Chondrocyte (in vitro differentiated cells): ENCODE measurements at places on chromosomes 2 and 18. TPM values are rescaled to one million over a fixed set of nuclear protein-coding genes. Genes with fewer than 3 reads are reported as not detected.

MRPL33 gene
- 59.9 to 64.9 TPM (median 62.1 TPM) in 3 replicates for total RNA-seq

RBMS1 gene
- total RNA-seq, result 133 to 184 TPM (median 137 TPM) in 3 replicates

LINC00305 gene
- not detected in 3 replicates for total RNA-seq

FAP gene
- total RNA-seq, result 163 to 205 TPM (median 171 TPM) in 3 replicates

CABLES1 gene
- total RNA-seq, result 26.2 to 46.3 TPM (median 29.3 TPM) in 3 replicates

RGPD3 gene
- total RNA-seq, result 0.07 to 0.10 TPM in 2 of 3 replicates, not detected in the other

FABP1 gene
- total RNA-seq, result not detected in 3 replicates

NYAP2 gene
- 0.05 TPM in 1 of 3 replicates, not detected in the others for total RNA-seq

QPCT gene
- total RNA-seq, result 0.67 to 1.2 TPM in 2 of 3 replicates, not detected in the other

ACADL gene
- total RNA-seq, result not detected in 3 replicates

RNF103 gene
- 28.5 to 32.4 TPM (median 32.3 TPM) in 3 replicates for total RNA-seq

TRPM8 gene
- 0.15 TPM in 1 of 3 replicates, not detected in the others for total RNA-seq

LOXL3 gene
- total RNA-seq, result 107 to 112 TPM (median 109 TPM) in 3 replicates

GRCh38 chr2:237682151-237682550 lies 54.8 kb downstream of the LRRFIP1 start:
- DNase-seq, result no peak

DNA sequence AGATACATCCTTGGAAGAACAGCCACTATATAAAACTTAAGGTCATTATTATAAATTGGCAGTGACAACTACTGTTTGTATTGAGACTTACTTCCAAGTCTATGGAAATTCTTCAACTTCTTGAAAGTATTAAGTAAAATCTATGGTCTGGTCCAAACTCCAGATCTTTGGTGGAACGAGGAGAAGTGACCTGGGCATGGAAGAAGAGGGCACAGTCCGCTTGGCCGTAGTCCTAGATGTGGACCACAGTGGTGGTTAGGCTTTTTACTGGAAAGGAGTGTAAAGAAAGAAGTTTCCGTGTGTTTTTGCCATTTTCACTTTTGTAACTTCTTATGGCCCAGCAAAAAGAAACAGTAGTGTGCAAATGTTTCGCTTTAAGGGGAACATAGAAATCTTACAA lies 9.8 kb downstream of the RAB12 start:
- no peak for DNase-seq

DNA sequence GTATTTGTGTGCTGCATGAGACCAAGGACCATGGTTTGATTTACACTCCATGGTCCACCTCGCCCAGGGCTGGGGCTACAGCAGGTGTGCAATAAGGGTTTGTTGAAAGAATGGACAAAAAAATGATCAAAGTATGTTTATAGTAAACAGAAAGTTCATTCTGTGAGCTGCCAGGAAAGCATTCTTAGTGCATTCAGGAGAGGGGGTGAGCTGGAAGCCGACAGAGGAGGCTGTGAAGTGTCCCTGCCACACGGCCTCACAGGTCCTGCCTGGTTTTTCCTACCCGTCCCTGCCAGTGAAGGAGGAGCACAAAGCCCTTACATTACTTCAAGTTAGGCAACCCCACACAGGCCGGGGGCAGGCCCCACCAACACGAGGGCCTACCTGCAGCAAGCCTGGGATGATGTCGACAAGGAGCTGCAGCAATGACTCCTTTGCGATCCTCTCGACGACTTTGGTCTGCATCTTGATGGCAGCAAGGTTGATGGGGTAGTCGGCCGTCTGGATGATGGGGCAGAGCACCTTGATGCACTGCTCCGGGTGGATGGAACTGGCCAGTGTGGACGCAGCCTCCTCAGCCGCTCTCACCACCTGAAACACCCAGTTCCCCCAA lies 63.2 kb upstream of the TFCP2L1 start:
- no peak for DNase-seq

- no peak for DNase-seq
Observed at GRCh38 chr18:10401930-10402329, 52.5 kb upstream of the APCDD1 start.

- DNase-seq, result no peak
Observed at GRCh38 chr2:211413746-211414145, 857.3 kb downstream of the CPS1 start.

DNA sequence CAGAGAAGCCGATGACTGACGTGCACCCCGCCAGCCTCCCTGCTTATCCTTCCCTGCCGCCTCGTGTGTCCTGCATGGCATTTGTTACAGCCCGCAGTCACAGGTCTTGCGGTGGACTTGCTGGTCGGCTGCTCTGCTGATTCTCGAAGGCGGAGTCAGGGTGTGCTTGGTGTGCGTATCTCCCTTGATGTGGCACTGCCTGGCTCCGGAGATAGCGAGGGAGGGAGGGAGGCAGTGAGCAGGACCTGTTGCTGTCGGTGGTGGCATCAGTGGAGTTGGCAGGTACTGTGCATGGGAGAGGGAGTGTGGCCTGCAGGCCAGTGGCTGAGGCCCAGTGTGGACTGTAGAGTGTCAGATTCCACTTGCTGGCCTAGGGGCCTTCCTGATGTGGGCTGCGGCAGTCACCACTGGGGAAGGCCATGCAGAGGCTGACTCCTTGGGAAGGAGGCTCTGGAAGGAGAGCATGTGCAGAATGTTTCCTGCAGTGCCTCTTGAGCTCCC lies 198.9 kb downstream of the AGAP1 start:
- DNase-seq, result no peak

GRCh38 chr18:58049000-58049688 lies 5.1 kb downstream of the NEDD4L start:
- no peak for DNase-seq

- DNase-seq, result no peak
Observed at GRCh38 chr2:112751451-112752197, 12.8 kb downstream of the CKAP2L start.

- DNase-seq, result no peak
Observed at GRCh38 chr2:175580652-175581051, 399.1 kb upstream of the ATP5MC3 start.

- no peak for DNase-seq
Observed at GRCh38 chr18:32577561-32577960, 106.9 kb upstream of the GAREM1 start.

DNA sequence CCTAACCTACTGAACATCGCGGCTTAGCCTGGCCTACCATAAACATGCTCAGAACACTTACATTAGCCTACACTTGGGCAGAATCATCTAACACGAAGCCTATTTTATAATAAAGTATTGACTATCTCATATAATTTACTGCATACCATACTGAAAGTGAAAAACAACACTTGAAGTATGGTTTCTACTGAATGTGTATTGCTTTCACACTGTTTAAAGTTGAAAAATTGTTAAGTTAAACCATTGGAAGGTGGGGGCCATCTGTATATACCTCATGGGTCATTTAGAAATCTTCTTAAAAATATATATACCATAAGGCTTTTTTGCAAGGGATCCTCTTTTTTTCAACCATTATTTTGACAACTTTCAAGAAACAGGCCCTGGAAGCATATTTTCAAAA lies 16.5 kb downstream of the RNF149 start:
- DNase-seq, result no peak

DNA sequence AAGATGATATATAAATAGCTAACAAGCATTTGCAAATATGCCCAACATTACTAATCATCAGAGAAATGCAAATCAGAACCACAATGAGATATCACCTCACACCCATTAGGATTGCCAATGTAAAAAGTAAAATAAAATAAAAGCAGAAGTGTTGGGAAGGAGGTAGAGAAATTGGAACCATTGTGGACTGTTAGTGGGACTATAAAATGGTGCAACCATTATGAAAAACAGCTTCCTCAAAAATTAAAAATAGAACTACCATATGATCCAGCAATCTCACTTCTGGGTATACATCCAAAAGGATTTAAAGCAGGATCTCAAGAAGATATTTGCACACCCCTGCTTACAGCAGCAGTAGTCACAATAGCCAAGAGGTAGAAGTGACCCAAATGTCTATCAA lies 99.8 kb upstream of the DAPL1 start:
- no peak for DNase-seq

- DNase-seq, result no peak
Observed at GRCh38 chr2:158498749-158499136, 42.0 kb downstream of the PKP4 start.

- no peak for DNase-seq
Observed at GRCh38 chr18:24809173-24809950, 348.9 kb downstream of the HRH4 start.

DNA sequence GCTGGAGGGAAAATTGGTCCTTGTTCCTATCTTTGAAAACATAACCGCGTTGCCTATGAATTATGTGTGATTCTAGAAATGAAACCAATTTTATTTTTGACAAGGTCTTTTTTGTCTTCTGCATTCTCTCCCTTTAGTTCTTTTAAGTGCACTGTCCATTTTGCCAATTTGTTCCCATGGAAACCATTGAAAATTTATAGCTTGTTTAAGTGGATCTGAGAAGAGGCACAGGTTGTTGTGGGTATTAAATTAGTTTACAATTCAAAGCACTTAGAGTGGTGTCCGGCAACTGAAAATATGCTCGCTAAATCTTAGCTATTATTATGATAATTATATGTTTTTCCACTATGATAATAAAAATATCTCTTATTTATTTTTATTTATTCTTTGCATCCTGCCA lies 107.5 kb upstream of the FSHR start:
- DNase-seq, result no peak

GRCh38 chr2:206341396-206341795 lies 66.9 kb downstream of the ZDBF2 start:
- DNase-seq, result no peak

DNA sequence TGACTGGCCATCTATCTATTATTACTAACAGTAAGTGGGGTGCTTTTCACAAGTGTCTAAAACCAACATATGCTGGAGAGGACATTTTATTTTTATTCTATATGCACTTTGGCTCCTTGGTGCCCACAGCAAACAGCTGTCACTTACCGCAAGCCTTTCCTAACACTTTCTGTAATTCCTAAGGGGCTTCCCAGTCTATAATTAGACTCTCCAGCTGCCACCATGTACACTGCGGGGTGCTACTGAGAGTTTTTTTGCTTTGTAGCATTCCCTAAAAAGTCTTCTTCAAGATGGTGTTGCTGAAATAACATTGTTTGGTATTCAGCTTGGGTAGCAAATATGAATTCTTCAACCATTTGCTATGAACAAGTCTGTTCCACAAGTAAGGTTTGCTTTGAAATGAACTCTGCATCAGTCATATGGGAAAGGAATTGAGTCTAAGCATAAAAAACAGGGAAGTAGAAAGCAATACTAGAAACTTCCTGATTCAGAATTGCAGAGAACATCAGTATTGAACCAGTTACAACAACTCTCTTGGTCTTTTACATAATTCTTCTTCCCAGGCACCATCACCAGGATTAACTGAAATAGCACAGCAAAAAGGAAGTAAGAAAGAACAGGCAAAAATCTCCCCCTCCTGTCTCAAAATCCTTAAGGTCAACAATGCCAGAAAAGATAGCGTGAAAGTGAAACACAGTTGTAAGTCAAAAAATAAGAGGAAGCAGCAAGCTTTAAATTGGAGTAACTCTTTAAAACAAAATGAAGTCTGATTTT lies 28.6 kb downstream of the EPB41L3 start:
- no peak for DNase-seq

DNA sequence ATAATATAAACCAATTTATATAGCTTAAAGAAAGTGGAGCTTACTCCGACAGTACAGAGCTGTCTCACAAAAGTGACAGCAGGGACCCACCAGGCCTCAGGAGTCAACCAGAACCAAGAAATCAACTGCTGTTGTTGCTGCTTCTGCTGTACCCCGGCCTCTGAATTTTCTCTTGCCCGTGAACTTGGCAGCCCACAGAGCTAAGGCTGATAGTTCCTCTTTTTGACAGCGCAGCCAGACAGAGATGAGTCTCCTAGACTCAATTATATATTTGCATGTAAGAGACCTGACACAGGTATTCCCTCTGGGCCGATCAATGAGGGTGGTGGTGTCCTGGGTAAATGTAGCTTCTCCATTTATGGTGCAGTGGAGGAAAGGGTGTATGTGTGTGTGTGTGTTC lies 109.4 kb downstream of the KCTD1 start:
- DNase-seq, result no peak

DNA sequence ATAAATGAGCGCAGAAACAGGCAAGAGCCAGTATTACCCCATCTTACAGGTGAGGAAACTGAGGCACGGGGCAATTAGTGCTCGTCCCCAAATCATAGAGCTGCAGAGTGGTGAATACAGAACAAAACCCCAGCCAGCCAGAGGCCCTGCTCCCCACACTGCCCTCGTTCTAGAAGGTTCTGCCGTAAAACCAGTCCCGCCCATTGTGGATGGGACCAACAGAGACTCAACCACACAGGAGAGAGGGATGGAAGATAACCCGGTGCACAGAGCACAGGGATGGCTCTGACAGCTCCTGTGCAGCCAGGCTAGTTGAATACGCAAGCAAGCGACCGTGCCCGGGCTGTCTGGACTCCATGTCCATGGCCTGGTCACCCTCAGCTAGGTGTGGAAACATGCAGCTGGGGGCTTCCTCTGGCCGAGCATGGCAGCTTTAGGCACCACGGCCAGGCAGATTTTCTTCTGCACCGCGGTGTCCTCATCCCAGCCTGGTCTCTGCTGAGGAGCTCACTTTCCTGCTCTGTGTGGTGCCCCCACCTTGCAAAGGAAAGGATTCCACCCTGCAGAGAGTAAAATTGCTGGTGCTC lies 146.4 kb downstream of the TPO start:
- no peak for DNase-seq

GRCh38 chr2:230068651-230069055 lies at the start of gene SLC16A14:
TSS of gene SLC16A14 (minus strand) at chr2:230068924. CDS start at chr2:230059352, 9,572 bp downstream.
- DNase-seq, result no peak

DNA sequence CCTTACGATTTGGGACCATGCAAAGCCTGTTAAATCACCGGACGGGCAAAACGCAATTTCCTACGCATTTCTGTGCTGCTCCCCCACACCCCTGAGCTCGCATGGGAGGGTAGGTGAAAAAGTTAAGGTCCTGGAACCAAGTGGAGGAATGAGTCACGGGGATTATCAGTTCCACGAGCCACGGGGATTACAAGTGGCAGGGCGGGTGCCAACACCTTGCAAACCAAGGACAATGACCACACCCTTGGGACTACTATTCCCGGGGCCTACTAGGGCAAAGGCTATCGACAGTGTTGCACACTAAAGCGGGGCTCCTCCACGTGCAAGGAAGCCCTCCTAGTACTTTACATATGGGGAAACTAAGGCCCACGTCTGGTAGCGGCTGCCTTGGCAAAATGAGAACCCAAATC lies 447 bp downstream of the RETSAT start:
- DNase-seq, result no peak

GRCh38 chr2:123732563-123732962 lies 292.5 kb upstream of the CNTNAP5 start:
- DNase-seq, result no peak

DNA sequence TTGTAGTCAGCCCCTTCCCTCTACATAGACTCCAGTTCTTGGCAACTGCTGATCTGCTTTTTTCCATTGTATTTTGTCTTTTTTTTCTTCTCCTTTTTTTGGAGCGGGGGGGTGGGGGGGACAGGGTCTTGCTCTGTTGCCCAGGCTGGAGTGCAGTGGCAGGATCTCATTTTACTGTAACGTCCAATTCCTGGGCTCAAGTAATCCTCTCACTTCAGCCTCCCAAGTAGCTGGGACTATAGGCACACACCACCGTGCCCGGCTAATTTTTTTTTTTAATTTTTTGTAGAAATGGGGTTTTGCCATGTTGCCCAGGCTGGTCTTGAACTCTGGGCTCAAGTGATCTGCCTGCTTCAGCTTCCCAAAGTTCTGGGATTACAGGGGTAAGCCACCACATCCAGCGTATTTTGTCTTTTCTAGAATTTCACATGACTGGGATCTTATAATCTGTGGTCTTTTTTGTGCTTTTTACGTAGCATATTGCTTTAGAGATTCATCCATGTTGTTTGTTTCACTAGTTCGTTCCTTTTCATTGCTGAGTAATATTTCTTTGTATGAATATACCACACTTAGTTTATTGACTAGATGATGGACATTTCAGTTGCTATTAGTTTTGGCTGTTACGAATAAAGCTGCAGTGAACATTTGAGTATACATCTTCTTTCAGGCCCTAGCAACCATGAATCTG lies 17.9 kb downstream of the EML4 start:
- DNase-seq, result no peak
